EL (cell line): ENCODE measurements at places on chromosomes 16 and 17.
A peak's percentile ranks its signal among the peaks of the same experiment; 100 is the strongest.

- no peak for DNase-seq
Measured at GRCh38 chr16:30377050-30377811, 2.6 kb downstream of the MYL11 start.

- DNase-seq = no peak
Measured at GRCh38 chr17:32527146-32527545, 40.4 kb downstream of the CDK5R1 start.

DNA sequence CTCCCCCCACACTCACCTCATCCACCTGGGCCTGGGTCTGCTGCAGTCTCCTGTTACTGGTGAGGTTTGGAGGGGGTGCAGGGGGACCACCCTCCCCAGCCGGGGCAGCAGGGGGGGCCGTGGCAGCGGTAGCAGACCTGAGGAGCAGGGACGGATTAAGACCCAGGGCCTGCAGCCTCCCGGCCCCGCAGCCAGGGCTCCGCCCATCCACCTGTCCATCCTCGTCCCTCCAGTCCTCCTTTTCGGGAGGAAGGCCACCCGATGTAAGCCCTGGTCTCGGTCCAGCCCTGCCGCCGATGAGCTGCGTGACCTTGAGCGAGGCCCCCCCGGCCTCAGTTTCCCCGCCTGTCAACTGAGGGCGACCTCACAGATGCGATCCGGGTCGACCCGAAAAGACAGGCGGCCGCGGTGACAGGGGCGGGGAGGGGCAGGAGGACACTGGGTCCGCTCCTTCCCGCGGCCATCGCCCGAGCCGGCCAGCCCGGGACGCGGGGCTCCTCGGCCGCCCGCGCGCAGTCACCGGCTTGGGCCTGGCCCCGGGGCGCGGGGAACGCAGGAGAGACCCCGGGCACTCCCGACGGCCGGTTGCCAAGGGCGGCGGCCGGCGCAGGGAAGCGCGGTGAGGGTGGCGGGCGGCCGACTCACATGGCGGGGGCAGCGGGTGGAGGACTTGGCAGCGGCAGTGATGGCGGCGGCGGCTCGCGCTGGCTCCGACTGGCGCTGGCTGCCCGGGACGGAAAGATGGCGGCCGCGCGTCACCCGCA is at the start of gene VAMP2:
TSS of gene VAMP2 (minus strand) at position 716 of the 764 bp plus-strand sequence. CDS start at position 647, 69 bp downstream.
- peak; percentile 65 for DNase-seq

DNA sequence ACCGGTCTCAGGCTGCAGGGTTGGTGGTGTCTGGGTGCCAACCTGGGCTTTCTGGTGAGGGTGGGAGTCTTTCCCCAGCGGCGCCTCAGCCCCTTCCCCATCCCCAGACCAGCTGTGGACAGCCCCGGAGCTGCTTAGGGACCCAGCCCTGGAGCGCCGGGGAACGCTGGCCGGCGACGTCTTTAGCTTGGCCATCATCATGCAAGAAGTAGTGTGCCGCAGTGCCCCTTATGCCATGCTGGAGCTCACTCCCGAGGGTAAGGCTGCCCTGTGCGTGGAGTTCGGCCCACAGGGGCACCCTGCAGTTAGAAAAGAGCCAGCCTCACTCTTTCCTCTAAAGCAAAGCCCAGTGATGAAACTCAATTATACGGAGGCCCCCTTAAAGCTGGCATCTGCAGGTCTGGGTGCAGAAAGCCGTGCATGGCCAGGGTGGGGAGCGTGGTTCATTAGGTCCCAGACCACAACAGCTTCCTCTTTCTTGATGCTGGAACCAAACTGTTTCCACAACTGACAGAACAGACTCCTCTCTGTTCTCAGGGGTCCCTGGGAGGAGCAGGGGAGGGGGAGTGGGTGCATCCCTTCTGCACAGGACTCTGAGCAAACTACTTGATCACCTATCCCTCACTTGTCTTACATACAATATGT is 10.7 kb downstream of the GUCY2D start:
- DNase-seq = no peak

GRCh38 chr16:20364051-20364450 is 11.5 kb upstream of the UMOD start:
- DNase-seq = no peak

- DNase-seq = no peak
Measured at GRCh38 chr17:14015271-14015670, 54.0 kb upstream of the COX10 start.

- no peak for DNase-seq
Measured at GRCh38 chr16:12829096-12829888, 25.6 kb upstream of the CPPED1 start.

DNA sequence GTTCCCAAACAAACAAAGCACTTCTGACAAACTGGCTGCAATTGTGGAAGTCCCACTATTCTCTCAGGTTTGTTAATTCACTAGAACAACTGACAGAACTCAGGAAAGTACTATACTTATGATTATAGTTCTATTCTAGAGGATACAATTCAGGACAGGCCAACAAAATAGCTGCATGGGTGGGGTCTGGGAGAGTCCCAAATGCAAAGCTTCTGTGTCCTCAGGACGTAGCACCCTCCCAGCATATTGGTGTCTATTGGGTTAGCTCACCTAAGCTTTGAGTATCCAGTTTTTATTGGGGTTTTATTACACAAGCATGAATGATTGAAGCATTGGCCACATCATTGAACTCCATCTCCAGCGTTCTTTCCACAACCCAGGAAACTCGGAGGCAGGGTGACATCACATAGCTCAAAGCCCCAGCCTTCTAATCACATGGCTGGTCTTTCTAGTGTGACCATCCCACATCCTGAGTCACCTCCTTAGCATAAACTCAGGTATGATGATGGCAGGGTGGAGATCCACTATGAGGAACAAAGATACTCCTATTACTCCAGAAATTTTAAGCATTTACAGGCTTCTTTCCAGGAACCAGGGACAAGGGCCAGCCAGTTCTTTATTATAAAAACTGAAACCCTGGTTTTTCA is 43.9 kb upstream of the CCNF start:
- no peak for DNase-seq

DNA sequence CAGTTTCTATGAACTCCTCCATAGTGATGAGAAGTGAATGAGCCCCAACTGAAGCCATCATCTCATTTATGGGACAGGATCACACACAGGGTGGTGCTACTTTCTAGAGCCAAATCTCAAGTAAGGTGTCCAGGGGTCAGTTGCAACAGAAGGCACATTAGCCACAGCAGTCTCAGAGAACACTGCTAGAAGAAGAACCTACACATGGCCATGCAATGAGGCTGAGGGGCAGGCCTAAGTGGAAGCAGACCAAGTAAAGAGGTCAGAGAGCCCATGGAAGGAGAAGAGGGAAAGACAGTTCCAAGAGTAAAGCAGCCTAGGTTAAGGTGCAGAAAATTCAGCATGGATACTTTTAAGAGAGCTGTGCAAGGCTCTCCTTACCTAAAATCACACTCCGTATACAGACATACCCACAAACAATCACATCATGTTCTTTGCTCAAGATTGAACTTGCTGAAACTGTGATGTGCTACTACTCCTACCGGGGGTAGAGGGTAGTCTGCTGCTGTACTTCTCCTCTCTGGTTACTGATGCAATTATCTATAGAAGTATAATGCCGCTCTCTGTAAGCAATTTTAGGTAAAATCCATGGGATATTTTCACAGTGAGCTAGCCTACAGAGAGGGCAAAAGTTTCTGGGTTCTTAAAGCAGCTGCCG is 1.7 kb downstream of the ABCA8 start:
- DNase-seq = no peak

- peak; percentile 61 for DNase-seq
Measured at GRCh38 chr16:50213939-50214519, 52.3 kb upstream of the ADCY7 start.

DNA sequence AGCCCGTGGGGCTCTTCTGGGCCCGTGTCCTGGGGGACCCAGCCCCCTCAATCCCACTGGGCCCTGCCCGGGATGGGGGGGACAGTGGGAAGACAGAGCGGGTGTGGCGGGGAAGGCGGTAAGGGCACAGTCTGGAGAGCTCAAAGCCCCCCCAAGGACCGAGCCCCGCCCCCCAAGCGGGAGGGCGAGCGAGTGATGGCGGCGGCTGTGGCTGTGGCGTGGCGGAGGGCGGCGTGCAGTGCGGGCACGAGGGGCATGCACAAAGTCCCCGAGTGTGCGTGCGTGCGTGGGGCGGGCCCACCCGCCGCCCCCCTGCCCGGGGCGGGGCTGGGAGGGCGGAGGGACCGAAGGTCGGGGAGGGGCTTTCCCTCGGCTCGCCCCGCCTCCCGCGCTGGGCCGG is 3.6 kb upstream of the WDR24 start:
- DNase-seq = no peak

DNA sequence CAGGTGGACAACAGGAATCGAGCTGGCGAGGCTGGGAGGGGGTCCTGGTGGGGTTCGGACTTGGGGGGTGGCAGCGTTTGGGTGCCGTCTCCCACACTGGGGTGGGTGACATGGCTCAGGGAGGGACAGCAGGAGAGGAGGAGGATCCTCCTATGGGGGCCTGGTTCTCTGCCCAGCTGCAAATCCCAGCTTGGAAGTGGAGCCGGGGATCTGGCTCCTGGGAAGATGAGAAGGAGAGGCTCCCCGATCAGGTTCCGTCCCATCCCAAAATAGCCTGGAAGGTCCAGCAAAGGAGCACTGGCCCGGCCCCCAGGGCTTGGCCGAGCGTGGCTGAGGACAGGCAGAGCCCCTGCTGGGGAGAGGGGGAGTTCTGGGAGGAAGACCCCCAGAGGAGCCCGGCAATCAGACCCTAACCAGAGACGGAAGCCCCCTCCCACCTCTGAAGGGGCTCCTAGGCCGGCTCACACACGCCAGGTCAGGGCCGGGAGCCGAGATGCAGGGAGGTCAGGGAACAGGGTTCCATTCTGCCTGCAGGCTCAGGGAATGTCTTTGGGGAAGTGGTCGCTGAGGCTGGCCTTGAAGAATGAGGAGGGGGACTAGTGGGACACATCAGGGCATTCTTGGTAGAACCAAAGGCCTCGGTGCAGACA is 143.7 kb downstream of the ENGASE start:
- no peak for DNase-seq

- no peak for DNase-seq
Measured at GRCh38 chr16:64736857-64737256, 385.0 kb downstream of the CDH11 start.

DNA sequence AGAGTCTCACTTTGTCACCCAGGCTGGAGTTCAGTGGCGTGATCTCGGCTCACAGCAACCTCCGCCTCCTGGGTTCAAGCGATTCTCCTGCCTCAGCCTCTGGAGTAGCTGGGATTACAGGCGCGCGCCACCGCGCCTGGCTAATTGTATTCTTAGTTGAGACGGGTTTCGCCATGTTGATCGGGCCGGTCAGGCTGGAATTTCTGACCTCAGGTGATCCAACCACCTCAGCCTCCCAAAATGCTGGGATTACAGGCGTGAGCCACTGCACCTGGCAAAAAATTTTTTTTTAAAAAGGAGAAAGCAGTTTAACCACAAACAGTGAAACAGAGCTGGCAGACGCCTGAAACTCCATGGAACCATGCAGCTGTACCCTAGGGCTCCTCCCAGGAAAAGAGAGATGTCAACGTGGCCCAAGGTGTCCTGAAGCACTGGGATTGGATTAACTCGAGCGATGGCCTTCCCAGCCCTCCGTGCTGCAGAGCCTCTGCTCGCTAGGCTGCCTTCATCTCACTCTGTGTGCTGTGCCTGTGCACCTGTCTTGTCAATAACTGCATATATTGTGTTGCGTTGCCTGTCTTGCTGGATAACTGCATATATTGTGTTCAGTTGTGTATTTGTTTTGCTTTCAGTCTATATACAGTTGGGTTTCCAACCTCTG is 29.6 kb upstream of the FOXK2 start:
- DNase-seq = no peak

DNA sequence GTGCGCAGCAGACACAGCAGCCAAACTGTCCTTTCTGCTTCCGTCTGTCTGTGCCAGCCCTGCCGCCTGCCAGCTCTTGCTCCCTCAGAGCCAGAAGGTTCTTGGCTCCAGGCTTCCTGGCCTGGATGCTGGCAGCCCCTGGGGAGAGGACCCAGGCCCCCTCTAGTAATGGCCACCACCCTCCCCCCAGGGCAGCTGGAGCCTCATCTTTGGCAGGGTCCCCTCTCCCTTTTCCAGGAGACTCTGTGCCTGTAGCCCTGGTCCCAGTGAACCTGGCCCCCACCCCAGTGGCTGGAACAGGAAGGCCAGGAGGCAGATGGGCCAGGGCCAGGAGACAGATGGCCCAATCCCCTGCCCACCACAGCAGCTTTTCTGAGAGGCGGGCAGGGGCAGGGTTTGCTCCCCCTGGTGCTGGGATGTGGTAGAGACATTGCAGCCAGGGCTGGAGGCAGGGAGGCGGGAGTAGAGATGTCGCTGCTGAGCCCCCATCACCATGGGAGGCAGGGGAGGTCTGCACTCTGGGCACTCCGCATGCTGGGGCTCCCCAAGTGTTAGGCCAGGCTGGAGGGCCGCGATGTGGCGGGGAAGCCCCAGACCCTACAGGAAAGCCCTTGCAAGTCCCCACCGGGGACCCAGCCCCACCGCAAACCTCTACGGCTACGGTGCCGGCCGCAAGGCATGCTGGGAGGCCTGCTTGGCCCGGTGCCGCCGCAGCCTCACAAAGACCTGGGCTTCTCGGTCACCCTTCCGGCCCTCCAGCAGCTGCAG is 16.7 kb downstream of the UNC13D start:
- peak; percentile 45 for DNase-seq

DNA sequence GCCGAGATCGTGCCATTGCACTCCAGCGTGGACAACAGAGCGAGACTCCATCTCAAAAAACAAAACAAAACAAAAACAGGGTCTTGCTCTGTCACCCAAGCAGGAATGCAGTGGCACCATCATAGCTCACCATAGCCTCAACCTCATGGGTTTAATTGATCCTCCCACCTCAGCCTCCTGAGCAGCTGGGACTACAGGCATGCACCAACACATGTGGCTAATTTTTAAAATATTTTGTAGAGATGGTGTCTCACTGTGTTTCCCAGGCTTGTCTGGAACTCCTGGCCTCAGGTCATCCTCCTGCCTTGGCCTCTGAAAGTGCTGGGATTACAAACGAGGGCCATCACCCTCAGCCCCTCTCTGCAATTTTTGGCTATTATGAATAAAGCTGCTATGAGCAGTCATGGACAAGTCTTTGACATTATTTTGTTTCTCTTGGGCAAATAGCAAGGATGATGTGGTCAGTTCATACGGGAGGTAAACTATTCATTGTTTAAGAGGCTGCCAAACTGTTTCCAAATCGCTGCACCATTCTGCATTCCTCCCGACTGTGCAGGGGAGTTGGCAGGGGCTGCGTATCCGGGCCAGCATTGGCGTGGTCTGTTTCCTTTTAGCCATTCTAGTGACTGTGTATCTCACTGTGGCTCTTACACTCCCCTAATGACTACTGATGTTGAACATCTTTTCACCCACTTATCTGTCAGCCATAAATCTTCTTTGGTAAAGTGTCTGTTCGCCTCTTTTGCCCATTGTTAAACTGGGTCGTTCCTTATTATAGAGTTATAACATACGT is 21.1 kb downstream of the EIF4A3 start:
- peak; percentile 38 for DNase-seq

- no peak for DNase-seq
Measured at GRCh38 chr17:72506773-72507172, 386.0 kb downstream of the SOX9 start.

- no peak for DNase-seq
Measured at GRCh38 chr17:10151667-10152496, 46.5 kb downstream of the GAS7 start.

GRCh38 chr16:58801838-58802237 is 67.7 kb upstream of the GOT2 start:
- DNase-seq = no peak

GRCh38 chr16:65463652-65464260 is 341.9 kb upstream of the CDH11 start:
- DNase-seq = no peak
